ENCODE measurements at places on chromosomes 13 and 19. TPM values are rescaled to one million over a fixed set of nuclear protein-coding genes. Genes with fewer than 3 reads are reported as not detected.

DNA sequence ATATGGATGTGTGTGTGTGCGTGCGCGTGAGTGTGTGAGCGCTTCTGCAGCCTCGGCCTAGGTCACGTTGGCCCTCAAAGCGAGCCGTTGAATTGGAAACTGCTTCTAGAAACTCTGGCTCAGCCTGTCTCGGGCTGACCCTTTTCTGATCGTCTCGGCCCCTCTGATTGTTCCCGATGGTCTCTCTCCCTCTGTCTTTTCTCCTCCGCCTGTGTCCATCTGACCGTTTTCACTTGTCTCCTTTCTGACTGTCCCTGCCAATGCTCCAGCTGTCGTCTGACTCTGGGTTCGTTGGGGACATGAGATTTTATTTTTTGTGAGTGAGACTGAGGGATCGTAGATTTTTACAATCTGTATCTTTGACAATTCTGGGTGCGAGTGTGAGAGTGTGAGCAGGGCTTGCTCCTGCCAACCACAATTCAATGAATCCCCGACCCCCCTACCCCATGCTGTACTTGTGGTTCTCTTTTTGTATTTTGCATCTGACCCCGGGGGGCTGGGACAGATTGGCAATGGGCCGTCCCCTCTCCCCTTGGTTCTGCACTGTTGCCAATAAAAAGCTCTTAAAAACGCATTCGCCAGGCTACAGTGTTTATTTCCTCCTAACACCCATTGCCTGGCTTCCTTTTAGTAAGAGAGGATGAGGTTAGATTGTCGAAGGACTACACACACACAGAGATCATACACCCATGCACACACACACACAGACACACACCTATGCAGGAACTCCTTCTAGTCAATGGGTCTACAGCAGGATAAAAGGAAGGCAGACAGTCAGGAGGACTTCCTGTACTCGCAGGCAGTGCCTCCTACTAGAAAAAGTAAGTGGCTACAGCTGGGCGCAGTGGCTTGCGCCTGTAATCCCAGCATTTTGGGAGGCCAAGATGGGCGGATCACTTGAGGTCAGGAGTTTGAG, 7.1 kb downstream of the FOSB start:
- peak overlapping the region; percentile 8 for H3K4me3 ChIP-seq
- H3K4me1 ChIP-seq, result peaks cover 10% of the 10 kb centered on the region
- H3K27ac ChIP-seq, result peak overlapping the region; percentile 46

DNA sequence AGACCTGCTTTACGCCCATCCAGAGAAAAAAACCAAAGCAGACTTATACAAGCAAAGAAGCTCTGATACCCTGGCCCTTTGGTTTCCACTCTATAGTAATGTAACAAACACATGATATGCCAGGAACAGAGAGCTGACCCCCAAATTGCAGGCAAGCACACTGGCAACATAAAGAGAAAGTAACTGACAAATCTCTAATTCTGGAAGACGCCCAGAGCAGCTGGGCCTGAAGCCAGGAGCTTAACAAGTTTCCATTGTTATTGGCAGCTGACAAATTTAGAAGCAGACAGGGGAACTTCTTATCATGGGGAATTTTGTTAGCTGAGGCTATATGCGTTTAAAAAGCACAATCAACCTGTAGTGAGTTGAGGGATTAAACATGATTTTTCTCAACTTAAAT, 158.0 kb downstream of the DLEU7 start:
- H3K27ac ChIP-seq, result no peak overlapping the region
- H3K36me3 ChIP-seq, result no peaks in the 10 kb centered on the region
- peak; percentile 47 for DNase-seq
- no peaks in the 10 kb centered on the region for H3K4me1 ChIP-seq
- H3K27me3 ChIP-seq, result no peaks in the 10 kb centered on the region

Gene LILRB4
- not detected for total RNA-seq

Gene CYP2A6
- total RNA-seq, result not detected
